AG04450 (cell line): ENCODE measurements at places on chromosomes 7 and 10.

GRCh38 chr10:101094121-101094879, 32.5 kb downstream of the KAZALD1 start:
- DNase-seq, result no peak

DNA sequence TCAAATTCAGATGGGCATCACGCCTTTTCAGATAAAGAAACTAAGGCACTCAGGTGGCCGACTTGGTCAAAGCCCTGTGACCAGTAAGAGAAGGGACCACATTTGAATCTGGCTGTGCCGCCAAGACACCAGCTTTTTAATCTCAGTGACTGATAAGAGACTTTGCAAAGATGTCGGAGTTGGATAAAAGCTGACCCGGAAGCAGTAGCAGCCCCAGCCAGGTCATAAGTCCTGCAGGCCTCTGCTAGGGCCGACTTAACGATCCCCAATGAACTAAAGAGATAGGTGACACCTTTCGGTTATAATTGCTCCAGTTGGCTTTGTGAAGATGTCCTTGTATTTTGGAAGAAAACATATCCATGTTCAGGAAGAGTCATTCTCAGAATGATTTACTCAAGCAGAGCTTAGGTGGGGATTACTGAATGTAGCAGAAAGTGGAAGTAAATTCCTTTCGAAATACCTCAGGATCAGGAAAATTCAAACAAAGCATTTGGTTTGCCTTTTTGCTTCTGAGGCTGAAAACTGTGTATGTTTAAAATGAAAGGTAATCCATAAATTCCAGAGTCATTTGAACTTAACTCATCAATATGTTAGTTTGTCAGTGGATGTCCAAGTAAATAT, 164.2 kb upstream of the PITRM1 start:
- peak; percentile 3 for DNase-seq

DNA sequence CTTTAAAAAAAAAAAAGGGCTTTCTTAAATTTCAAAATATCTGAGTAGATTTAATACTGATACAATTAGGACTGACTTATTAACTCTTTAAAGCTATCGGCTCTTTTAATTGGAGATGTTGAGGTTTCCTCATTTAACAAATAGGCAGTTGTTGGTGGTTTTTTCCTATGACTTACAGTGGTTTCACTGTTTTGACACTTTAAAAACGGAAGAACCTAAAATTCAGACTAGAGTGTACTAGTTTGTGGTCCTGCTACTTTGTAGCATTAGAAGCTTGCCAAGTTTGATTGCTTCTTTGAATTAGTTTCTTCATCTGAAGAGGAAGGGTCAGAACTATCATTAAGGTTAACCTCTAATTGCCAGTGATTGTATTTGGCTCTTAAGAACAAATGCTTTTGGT, 27.7 kb downstream of the CUL1 start:
- no peak for DNase-seq

DNA sequence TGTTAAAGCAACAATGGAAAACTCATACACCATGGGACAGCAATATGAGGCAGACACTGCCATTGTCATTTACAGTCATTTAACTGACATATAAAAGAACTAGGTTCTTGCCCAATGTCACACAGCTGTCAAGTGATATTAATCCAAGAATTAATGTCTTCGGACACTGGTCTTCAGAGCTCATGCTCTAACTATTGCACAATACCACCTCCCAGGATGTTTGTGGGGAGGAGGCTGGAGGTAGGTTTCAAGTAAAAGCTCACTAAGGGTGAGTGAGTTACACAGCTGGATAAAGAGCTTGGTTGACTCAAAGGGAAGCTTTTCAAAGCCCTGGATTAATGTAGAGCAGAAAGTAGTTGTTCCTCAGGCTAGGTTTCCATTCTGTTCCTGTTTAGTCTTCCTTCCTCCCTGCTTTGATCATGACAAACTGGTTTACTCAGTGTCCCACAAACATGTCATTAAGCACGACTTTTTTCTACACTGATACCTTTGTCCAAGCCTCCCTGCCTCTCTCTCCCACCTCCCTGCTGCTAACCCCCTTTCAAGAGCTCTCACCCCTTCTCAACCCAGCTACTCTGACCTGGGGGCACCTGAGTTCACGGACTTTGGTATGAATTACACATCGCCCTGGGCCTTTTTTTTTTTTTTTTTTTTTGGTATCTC, 987 bp upstream of the EXOC6 start:
- no peak for DNase-seq

- DNase-seq, result peak; percentile 38
These were observed 5.9 kb upstream of the ITGA8 start for GRCh38 chr10:15725603-15726002.

DNA sequence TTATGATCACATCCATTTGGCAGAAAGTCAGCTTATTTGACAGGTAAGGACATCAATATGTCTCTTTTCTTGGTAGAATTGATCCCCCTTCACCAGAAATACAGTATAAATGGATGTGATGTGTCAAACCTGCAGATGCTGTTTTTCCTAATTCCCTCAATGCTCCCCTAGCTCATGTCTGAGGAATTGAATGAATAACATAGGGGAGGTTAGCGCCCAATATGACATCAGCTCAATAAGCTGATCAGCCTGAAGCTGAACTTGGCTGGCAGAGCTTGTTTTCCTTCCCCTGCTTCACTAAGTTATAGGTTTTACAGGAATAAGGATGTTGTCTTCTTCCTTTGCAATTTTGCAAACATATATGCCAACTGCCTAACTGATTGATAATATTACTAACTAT, 132.5 kb downstream of the REEP3 start:
- DNase-seq, result no peak

DNA sequence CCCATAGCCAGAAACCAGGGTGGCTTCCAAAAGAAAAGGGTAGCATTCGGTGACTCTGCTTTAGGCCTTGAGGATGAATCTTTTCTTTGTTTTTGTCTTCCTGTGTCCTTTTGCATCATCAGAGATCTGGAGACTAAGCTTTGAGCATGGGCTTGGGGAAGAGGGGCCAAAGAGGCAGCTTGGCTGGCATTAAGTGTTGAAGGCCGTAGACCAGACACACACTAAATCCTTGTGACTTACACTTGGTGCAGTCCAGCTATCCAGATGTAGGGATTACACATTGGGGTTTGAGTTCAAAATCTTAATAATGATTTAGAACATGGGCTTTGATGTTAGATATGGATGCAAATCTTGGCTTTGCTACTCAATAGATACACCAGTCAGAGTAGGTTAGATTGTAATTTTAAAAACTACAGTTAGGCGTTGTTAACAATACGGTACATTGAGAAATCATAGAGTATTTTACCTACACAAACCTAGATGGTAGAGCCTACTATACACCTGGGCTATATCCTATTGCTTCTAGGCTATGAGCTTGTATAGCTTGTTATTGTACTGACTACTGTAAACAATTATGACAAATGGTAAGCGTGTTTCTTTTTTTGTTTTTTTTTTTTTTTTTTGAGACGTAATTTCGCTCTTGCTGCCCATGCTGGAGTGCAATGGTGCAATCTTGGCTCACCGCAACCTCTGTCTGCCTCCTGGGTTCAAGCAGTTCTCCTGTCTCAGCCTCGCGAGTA, 3.5 kb downstream of the SEPTIN7 start:
- DNase-seq, result no peak

GRCh38 chr7:139943401-139943800, 114.3 kb downstream of the TBXAS1 start:
- no peak for DNase-seq

- no peak for DNase-seq
These were observed 32.5 kb upstream of the VWDE start for GRCh38 chr7:12436126-12436525.

DNA sequence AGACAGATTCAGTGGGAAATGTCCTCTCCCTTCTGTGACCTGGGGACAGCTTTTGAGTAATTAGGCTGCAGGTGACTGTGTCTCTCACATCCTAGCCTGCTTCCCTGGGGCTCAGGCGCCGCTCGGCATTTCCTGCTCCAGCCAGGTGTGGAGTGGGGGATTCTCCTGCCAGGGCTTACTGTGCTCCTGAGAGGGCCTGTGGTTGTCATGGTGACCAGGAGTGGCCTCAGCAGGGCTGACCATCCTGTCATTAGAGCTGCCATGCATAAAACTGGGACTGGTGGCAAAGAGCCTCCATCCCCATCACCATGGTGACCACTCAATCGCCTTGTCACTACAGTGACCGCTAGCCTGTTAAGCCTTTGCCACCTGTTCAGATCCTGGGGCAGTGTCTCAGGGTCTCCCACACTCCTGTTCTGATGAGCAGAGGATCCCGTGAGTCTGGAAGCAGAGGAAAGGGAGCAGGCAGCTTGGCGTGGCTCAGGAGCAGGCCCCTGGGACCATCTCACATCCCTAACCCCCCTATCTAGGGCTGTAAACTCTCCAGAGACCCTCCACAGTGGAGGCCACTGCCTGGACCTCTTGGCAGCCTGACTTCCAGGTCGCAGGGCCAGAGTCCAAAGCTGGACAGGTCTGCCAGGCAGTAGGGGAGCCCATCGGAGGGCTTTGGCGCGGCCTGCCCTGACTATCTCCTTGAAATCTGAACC, at the start of gene GCK:
Gene GCK (minus strand): TSS at position 154 of the 707 bp plus-strand sequence. CDS start 486 bp downstream, outside the sequence.
- no peak for DNase-seq

- DNase-seq, result no peak
These were observed 135.9 kb downstream of the ZNF92 start for GRCh38 chr7:65509368-65510186.

DNA sequence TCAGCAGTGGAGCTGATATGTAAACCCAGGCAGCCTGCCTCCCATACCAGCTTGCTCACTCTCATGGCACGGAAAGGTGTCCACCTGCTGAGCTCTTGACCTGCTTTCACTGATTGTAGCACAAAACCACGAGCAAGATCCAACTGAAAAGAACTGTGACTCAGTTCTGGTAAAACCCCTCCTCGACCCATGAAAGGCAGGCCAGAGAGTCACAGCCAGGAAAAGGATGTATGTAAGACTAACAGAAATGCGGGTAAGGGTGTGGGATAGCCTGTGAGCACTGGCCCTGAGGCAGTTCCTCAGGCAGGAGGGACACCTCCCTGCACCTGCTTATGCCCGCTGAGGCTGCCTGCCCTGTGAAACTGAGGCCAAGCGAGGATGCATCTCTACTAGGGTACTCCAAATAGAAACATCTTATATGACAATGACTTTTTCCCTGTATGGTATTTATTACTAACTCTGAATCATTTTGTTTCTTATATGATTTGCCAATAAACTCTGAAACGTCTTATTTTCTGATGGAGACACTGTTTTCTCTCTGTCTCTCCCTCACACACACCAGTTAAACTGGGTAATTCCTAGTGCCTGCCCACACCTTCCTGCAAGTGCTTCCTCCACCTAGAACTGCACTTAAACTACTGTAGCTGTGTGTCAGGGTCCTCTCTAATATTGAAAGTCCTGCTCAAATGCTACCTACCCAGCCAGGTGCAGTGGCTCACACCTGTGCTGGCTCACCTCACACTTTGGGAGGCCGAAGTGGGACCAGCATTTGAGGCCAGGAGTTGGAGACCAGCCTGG, 73.3 kb upstream of the GHITM start:
- no peak for DNase-seq

- peak; percentile 32 for DNase-seq
These were observed 44.5 kb downstream of the STARD3NL start for GRCh38 chr7:38222481-38223096.

- no peak for DNase-seq
These were observed 92.6 kb downstream of the POLL start for GRCh38 chr10:101495324-101495925.

- DNase-seq, result no peak
These were observed 94.9 kb downstream of the NKX6-2 start for GRCh38 chr10:132690821-132691610.

- no peak for DNase-seq
These were observed 172.4 kb downstream of the CDCA7L start for GRCh38 chr7:21773326-21773725.

DNA sequence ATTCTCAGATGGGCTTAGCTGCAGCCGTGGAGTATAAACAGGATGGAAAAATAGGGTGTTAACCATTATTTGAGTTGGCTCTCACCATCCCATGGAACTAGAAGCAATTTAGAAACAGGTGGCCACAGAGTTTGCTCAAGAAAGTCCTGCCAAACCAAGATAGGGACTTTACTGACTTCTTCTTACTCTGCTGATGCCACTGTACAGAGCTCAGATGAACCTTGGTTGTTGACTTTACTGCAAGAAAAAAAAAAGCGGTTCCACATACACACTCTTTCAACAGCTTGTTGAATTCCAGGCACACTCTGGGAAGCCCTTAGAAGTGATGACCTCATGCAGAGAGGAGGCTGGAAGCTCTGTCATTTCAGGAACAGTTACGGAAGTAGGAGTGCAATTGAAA, 753.4 kb downstream of the NRG3 start:
- no peak for DNase-seq

DNA sequence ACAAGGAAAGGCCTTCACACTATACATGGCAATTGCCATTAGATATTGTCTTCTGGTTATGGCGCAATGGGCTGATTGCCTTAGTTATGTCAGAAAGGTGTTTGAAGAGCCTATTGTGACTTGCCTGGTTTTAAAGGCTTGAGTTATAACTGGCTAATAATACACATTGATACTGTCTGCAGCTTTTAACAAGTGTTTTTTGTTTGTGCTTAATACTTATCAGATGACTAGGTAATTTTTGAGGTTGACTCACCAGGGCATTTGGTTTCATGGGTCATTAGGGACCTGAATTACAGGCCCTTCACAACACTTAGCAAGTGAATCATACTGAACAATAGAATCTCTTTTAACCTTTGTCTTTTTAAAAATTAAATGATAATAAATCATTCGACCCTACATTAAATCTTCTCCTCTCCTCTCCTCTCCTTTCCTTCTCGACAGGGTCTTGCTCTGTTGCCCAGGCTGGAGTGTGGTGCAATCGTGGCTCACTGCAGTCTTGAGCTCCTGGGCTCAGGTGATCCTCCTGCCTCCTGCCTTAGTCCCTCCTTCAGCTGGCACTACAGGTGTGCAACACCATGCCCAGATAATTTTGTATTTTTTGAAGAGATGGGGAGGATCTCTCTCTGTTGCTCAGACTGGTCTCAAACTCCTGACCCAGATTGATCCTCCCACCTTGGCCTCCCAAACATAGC, 196.3 kb downstream of the JCAD start:
- DNase-seq, result no peak

- peak; percentile 23 for DNase-seq
These were observed 86.0 kb downstream of the FANK1 start for GRCh38 chr10:125982260-125982948.

DNA sequence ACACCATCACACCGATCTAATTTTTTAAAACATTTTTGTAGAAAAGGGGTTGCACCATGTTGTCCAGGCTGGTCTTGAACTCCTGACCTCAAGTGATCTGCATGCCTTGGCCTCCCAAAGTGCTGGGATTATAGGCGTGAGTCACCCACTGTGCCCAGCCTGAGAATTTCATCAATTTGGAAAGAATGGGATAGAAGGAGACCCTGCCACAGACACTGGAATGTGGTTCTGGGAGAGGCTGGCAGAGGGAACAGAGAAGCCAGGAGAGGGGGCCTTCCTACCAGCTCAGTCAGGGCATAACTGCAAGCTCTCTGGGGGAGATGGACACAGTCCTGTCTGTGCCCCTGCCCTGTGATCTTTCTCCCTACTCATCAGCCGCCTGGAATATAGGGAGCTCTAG, 42.1 kb upstream of the MKRN1 start:
- no peak for DNase-seq

DNA sequence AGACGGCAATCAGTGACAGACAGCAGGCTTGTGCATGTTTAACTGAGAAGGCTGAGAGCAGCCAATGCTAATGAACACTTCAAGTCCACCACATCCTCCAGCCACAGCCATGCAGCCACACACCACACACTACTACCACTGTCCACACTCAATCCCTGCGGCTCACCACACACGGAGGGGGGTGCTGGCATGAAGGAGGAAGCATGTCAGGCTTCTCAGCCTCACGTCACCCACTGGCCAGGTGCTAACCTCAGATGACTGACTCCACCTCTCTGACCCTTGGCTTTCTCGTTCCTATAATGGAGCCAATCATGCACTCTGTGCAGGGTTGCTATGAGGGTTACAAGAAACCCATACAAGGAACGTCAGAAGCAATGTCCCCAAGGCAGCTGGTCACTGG, 165.4 kb upstream of the RNF32 start:
- DNase-seq, result no peak
